ENCODE measurements at places on chromosomes 12 and 14. TPM values are rescaled to one million over a fixed set of nuclear protein-coding genes. Genes with fewer than 3 reads are reported as not detected.

FOXN4 gene
- not detected for total RNA-seq

PARPBP gene
- 5.0 TPM for total RNA-seq

NABP2 gene
- 24.0 TPM for total RNA-seq

KRT72 gene
- not detected for total RNA-seq

ASCL4 gene
- total RNA-seq: not detected

PRH2 gene
- total RNA-seq: not detected
